ENCODE measurements at places on chromosomes 12 and 14.

DNA sequence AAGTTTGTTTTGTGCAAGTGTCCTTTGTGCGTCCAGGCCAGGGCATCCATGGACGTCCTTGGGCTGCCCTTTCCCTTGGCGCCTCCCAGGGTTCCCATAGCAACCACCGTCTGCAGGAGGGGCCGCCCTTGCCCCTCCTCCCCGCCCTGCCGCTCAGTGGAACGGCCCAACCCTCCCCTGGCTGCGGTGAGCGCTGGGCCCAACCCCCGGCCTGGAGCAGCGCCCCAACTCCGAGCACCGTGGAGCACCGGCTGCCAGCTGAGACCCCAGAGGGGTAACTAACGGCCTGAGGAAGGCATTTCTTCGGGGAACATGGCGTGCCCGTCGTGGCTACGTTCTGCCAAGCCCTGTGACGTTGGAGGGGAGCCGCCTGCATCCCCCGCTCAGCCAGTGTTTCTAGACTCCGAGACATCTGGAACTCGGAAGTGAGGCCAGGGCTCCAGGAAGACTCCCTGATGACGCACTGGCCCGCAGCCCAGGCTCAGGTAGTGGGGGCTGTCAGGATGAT, 5.3 kb upstream of the ACACB start:
- peak overlapping the region; percentile 70 for H3K4me3 ChIP-seq
- H3K4me1 ChIP-seq: peaks cover 24% of the 10 kb centered on the region

GRCh38 chr12:123489580-123489979, 31.6 kb downstream of the SNRNP35 start:
- DNase-seq: no peak
- H3K4me1 ChIP-seq: peaks cover 5% of the 10 kb centered on the region
- no peaks in the 10 kb centered on the region for H3K27me3 ChIP-seq
- H3K36me3 ChIP-seq: no peaks in the 10 kb centered on the region
- no peak overlapping the region for H3K4me3 ChIP-seq

DNA sequence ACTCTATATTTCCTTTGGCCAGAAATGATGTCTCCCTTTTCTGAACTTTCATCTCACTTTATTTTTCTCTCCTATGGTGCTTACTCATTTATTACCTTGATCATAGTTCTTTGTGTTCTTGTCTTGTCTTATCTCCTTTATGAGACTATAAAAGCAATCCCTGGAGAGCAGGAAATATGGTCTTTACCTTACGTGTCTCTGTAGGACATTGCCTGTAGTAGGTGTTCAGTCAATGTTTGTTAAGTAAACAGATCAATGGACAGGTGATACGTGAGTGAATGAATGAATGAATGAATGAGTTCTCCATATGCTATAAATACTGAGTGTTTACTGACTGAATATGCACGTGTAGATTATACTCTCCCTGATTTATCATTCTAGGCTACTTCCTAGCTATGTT, 193.7 kb upstream of the HMGA2 start:
- no peaks in the 10 kb centered on the region for H3K27me3 ChIP-seq
- no peak for DNase-seq
- H3K4me1 ChIP-seq: no peaks in the 10 kb centered on the region
- no peaks in the 10 kb centered on the region for H3K36me3 ChIP-seq
- H3K4me3 ChIP-seq: no peak overlapping the region
- no peak overlapping the region for H3K27ac ChIP-seq

DNA sequence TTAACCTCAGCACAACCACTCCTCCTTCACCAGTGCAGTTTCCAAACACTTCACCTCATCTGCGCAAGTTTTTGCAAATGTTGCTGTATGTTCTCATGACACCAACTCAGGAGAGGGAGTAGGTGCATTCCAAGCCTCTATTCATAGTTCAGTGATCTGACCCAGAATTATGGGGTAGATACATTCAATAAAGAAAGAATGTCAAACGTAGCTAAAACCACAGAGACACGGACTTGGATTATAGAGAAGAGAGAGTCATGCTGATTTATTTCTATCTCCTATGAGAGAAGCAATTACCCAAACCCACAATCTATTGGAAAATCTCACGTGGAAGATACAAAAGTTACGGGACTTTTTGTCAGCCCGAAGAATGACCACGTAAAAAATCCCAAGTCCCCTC, 1006.0 kb upstream of the TMEM132C start:
- DNase-seq: no peak
- H3K4me3 ChIP-seq: no peak overlapping the region
- no peaks in the 10 kb centered on the region for H3K4me1 ChIP-seq
- no peaks in the 10 kb centered on the region for H3K27me3 ChIP-seq

- no peaks in the 10 kb centered on the region for H3K27me3 ChIP-seq
- no peaks in the 10 kb centered on the region for H3K36me3 ChIP-seq
- H3K4me1 ChIP-seq: no peaks in the 10 kb centered on the region
Measured at GRCh38 chr12:83141460-83141994, 454.8 kb downstream of the TMTC2 start.

DNA sequence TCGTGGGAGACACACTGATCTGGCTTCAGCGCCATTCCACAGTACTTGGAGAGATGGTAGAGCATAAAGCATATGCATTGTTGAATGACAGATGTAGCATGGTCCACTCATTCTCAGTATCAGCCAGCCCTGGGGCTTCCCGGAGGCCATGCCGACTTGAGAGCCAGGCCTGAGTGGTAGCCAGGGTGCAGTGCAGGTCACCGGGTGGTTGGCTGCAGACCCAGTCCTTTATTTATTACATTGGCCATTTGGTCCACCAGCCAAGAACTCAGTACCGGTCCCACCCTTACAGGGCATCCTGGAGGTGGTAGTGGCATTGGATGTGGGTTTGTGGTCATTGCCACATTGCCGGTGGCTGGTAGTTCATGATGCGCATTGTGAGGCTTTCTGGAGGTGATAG, 121.6 kb upstream of the RTL1 start:
- H3K4me1 ChIP-seq: no peaks in the 10 kb centered on the region
- H3K4me3 ChIP-seq: no peak overlapping the region
- no peak for DNase-seq
- H3K27me3 ChIP-seq: no peaks in the 10 kb centered on the region

DNA sequence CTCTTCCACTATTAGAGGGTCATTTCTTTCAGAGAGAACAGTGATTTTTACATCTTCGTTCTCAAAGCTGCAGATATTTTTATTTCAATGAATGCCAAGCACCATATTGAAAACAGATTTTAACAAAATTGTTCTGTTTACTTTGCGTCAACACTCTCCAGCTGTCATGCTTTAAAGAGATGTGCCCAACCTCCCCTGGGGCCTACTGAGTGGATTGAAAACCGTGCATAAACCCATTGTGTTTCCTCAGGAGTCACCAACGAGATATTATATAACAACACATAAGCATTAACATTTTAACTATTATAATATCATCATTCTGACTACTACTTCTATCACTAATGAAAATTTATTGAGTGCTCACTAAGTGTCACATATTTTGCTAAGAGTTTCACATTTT, 81.6 kb downstream of the MYF5 start:
- DNase-seq: no peak
- H3K4me1 ChIP-seq: no peaks in the 10 kb centered on the region
- H3K36me3 ChIP-seq: no peaks in the 10 kb centered on the region
- no peak overlapping the region for H3K4me3 ChIP-seq
- no peak overlapping the region for H3K27ac ChIP-seq
- H3K27me3 ChIP-seq: no peaks in the 10 kb centered on the region

DNA sequence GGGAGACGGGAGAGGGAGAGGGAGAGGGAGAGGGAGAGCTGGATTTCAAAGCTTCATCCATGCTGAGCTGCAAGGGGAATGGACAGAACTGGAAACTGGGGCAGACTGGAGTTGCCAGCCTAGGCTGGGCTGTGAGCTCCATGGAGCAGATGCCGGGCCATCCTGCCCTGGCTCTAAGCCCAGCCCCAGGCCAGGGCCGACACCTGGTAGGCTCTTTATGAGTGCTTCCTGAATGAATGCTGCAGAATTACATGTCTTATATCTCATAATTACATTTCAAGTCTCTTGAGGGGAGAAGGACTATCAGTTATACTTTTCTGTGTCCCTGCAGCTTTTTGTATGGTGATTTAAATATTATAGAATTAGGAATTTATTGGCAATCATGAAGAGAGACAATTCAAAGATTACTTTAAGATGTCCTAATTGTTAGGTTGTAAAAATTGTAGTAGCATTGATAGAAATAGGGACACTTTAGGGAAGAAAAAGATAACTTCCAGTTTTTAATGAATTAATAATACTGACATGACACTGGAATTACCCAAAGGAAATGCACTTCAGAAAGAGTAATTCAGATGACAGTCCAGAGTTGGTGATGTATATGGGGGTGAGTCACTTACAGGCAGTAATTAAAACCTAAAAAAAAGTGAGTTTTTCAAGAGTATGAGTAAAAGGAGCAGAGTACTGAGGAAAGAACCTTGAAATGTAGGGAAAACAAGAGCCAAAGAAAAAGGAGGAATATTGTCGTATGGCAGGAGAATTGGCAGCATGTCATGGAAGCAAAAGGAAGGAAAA, 29.0 kb downstream of the SCYL2 start:
- H3K27ac ChIP-seq: no peak overlapping the region
- no peak for DNase-seq

DNA sequence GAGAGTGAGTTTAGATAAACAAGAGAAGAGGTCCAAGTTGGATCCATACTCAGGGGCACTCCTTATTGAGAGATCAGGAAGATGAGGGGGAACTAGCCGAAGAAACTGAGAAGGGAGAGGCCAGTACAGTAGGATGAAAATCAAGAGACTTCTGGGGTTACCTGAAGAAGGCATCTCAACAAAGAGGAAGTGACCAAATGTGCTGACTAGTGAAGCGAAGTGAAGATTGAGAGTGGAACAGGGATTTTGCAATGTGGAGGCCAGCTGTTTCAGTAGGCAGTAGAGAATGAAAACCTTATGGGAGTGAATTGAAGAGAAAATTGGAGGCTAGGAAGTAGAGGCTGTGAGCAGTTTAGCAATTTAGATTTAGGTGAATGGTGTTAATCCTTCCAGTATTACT, 153.0 kb downstream of the SYNE2 start:
- H3K27me3 ChIP-seq: no peaks in the 10 kb centered on the region
- H3K27ac ChIP-seq: no peak overlapping the region
- no peaks in the 10 kb centered on the region for H3K4me1 ChIP-seq
- H3K4me3 ChIP-seq: no peak overlapping the region
- peaks cover 60% of the 10 kb centered on the region for H3K36me3 ChIP-seq

DNA sequence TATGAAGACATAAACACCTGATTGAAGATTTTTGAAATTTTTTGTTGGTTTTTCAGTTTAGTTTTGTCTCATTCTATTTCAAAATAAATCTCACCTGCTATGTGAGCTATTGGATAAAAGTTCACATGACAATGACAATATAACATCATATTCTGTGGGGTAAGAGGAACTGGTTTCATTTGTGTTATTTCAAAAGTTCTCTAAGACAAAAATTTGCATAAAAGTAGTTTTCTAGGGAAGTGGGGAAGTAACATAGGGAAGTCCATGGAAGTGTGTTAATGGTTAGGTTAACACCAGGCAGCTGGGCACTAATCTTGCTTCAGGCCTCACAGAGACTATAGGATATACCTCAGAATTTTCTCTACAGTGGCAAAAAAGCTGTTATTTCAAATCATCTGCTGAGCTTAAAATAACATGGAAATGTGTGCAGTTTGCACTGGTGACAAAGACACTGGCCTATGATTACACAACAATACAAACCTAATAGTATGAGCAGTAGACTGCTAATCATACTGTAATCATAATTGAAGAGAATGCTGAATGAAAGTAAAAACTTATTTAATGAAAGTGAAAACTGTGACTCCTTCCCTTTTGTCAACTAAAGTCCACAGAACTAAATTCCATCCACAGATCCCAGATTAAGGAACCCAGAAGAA, 710.6 kb upstream of the TMEM132C start:
- H3K27me3 ChIP-seq: peaks cover 2% of the 10 kb centered on the region
- DNase-seq: no peak
- no peak overlapping the region for H3K4me3 ChIP-seq
- H3K36me3 ChIP-seq: peaks cover 15% of the 10 kb centered on the region

- no peak overlapping the region for H3K27ac ChIP-seq
- no peak overlapping the region for H3K4me3 ChIP-seq
- peaks cover 33% of the 10 kb centered on the region for H3K27me3 ChIP-seq
- DNase-seq: no peak
- H3K4me1 ChIP-seq: no peaks in the 10 kb centered on the region
- no peaks in the 10 kb centered on the region for H3K36me3 ChIP-seq
Measured at GRCh38 chr14:58104808-58105207, 47.2 kb downstream of the ARMH4 start.

GRCh38 chr14:62428429-62429203, 616.6 kb downstream of the KCNH5 start:
- no peak overlapping the region for H3K27ac ChIP-seq
- no peaks in the 10 kb centered on the region for H3K4me1 ChIP-seq
- DNase-seq: no peak
- H3K27me3 ChIP-seq: no peaks in the 10 kb centered on the region

GRCh38 chr14:41230683-41231082, 376.0 kb upstream of the LRFN5 start:
- no peak overlapping the region for H3K27ac ChIP-seq
- no peak overlapping the region for H3K4me3 ChIP-seq

DNA sequence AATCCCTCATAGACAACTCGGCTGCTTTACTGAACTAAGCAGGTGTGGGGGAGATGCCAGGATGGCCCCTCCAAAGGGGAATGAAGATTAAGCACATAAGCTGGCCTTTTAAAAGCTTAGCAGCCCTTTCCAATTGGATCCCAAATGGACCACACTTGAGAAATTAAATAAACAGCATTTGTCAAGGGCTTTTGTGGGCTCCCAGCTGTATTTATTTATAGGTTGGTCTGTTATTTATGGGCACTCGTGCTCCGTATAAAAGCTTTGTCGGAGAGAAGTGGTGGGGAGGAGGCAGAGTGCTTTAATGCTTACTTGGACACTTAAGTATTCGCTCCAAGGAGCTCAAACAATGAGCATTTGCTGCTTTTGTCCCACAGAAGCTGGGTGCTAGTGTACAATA, 580.2 kb downstream of the MED13L start:
- H3K36me3 ChIP-seq: no peaks in the 10 kb centered on the region
- H3K27ac ChIP-seq: no peak overlapping the region
- no peaks in the 10 kb centered on the region for H3K4me1 ChIP-seq
- H3K4me3 ChIP-seq: no peak overlapping the region

- H3K4me1 ChIP-seq: no peaks in the 10 kb centered on the region
- H3K27ac ChIP-seq: no peak overlapping the region
Measured at GRCh38 chr14:82657186-82657675, 1123.6 kb upstream of the SEL1L start.

DNA sequence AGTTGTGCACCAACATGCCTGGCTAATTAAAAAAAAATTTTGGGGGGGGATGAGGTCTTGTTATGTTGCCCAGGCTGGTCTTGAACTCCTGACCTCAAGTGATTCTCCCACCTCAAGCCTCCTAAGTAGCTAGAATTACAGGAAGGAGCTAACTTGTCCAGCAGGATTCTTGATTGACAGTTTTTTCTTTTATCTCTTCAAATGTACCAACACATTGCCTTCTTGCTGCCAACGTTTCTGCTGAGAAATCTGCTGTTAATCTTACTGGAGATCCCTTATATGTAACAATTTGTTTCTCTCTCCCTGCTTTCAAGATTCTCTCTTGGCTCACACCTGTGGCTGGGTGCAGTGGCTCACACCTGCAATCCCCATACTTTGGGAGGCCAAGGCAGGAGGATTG, 22.4 kb upstream of the MARK3 start:
- DNase-seq: no peak
- H3K27ac ChIP-seq: no peak overlapping the region
- H3K27me3 ChIP-seq: peaks cover 13% of the 10 kb centered on the region
- peaks cover 10% of the 10 kb centered on the region for H3K36me3 ChIP-seq

GRCh38 chr14:104219731-104220214, 81.4 kb downstream of the KIF26A start:
- H3K27me3 ChIP-seq: no peaks in the 10 kb centered on the region
- no peak overlapping the region for H3K27ac ChIP-seq
- no peak for DNase-seq

GRCh38 chr14:55059333-55059732, 7.9 kb downstream of the MAPK1IP1L start:
- H3K27ac ChIP-seq: no peak overlapping the region
- no peak for DNase-seq
- H3K36me3 ChIP-seq: peaks cover 47% of the 10 kb centered on the region
- H3K4me1 ChIP-seq: peaks cover 28% of the 10 kb centered on the region
- no peaks in the 10 kb centered on the region for H3K27me3 ChIP-seq

All from activated CD4-positive, alpha-beta T cell treated with anti-CD3 and anti-CD28 coated beads, Interleukin-2, amount 10 ng/mL, durations not matched to agents 7 days and 5 days (primary cell).